ENCODE measurements at places on chromosomes 3 and 15.

- no peak for DNase-seq
These were observed 6.8 kb upstream of the ANKRD28 start for GRCh38 chr3:15804553-15805095.

DNA sequence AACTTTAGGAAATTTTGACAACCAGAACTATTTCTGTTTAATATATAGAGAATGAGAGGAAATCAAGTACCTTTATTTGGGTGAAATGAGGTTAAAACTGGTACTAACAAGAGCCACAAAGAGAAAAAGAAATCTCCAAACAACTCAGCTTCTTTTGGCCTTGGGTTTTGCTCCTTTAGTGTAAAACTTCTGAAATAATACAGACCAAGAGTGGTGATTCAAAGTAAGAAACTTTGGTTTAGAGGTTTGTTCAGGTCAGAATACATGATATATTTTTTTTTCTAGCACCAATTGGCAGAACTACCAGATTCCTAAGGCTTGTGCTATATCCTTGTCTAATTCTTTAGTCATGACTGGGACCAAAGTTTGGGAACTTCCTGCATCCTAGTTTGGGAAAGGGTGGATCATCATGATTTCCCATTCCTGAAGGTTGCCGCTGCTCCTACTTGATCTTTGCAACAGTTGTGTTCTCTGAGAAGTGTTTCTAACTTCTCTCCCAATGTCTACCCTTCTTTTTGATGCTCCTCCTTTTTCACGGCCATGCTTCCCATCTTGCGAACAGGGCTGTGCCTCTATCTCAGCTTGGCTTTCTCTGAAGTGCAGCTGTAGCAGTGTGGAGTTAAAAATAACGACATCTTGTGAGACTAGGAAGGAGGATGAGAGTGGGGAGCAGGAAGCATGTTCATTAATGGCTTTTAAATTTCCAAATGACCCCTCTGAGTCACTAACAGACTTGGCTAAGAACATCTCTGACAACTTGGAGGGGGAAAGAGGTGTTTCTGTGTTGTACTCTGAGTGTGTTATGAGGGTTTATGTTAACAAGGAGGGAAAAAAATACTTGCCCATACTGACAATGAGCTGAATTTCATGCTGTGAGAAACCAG lies 87.7 kb downstream of the KCNAB1 start:
- no peak for DNase-seq

- no peak for DNase-seq
These were observed 69.6 kb downstream of the ASB7 start for GRCh38 chr15:100671858-100672543.

DNA sequence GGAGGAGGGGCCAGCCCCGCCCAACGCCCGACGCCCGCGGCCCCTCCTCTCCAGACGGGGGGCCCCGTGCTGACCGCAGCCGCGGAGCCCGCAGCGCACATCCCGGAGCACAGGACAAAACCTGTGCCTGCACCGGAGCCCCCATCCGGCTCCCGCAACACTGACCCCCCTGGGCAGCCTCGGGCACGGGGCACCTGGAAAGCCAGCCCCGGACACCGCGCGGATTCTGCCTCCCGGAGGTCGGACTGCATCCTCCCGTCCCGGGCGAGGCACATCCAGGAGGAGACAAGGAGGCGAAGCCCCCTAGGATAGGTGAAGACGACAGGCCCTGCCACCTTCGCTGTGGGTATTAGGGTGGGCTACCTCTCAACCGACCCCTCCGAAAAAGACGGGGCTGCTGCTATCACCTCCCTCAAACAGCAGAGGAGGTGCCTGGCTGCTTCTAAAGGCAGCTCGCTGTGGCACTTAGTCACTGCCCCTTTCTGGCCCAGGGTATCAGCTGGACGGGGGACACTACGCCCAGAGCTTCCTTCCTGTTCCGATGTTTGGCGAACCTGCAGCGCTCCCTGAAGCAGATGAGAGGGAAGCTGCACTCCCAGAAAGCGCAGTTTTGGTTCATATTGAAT lies 10.6 kb downstream of the XXYLT1 start:
- DNase-seq: no peak

DNA sequence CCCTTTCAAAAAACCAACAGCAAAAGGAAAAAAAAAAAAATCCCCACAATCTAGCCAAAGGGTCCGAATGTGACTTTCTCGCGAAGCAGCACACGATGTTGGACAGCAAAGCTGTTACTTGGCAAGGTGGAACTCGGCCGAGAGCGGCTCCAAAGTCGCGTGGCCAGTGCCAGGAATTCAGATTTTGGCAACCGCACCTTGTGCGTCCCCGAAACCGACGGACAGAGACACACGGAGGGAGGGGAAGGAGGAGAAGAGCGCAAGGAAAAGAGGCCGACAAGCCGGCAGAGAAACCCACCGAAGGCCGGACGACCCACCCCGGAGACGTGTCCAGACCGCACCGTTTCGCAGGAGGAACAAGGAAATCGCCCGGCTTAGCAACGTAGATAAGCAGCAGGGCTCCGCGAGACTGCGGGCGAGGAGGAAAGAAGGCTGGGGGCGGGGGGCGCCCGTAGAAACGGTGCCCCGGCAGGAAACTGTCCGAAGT lies 517.3 kb downstream of the MECOM start:
- DNase-seq: no peak

- no peak for DNase-seq
These were observed 22.2 kb upstream of the GOLIM4 start for GRCh38 chr3:168117853-168118313.

- peak; percentile 96 for DNase-seq
These were observed at the start of gene NPTN for GRCh38 chr15:73633111-73633990. NPTN (minus strand) TSS chr15:73633389; CDS start chr15:73633215, 174 bp downstream.

DNA sequence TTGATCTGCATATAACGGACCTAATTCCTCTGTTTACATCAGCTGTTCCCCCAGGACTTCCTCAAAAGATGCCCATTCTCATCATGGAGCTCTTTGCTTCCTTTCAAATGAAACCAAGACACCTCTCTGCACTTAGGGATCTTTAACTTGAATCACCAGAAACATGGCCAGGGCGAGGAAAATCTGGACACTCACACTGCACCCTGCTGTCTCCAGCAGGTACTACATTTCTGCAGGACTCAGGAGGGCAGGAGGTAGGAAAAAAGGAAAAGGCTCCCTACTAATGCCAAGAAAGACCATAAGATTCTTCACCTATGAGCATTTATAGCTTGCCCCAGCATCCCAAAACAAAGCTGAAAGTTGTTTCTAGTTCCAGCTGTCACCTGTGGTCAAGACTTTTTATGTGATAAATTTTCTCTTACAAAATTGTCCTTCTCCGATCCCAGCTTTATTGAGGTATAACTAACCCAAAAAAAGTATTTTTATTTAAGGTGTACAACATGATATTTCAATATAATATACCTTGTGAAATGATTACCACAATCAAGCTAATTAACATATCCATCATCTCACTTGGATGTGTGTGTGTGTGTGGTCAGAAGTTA lies 87.3 kb upstream of the C15orf61 start:
- no peak for DNase-seq

DNA sequence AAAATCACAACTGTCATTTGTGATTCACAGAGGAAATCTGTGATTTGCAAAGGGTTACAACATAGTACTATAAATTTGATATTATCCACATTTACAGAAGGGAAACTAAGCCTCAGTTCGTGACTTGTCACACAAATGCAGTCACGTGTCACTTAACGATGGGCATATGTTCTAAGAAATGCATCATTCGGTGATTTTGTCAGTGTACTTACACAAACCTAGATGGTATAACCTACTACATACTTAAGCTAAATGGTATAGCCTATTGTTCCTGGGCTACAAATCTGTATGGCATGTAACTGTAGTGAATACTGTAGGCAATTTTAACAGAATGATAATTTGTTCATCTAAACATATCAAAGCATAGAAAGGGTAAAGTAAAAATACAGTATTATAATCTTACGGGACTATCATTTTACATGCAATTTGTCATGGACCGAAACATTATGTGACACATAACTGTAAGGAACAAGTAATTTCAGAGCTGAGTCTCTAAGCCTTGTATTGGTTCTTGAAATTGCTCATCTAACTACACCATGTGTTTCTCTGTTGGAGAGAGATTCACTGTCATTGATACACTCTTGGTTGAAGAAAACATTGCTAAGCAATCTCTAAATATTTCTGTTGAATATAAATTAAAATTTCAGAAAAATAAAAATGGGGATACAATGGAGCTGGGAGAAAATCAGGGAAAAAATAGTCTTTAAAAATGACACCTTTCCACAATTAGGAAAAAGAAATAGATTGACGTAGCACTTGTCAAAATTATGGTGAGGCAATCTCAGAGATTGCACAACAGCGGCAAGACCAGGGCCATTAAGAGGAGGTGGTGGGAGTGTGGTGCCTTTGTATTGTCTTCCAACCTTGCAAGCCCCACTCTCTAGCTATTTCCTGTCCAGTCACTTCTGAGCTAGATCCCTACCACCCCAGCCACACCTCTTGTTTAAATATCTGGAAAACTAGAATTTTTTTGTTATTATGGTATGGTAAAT lies 645.8 kb upstream of the TBL1XR1 start:
- no peak for DNase-seq

DNA sequence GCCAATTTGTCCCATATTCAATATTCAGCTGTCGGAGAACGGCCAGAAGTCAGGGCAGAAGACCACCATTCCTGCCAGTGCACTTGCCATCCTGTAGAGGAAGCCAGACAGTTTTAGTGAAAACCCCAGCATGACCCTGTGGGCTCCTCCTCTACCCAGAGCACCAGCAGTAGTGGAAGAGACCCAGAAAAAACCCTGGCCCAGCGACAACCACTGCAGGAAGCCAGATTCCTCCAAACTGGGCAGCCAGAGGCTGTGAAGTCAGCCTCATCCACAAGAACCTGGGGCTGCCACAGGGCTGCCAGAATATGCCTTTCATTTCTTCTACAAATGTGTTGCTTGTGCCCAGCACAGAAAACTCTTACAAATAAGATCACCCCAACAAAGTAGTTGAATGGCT lies 67.3 kb downstream of the HMCES start:
- no peak for DNase-seq

GRCh38 chr3:173238091-173238490 lies 97.1 kb upstream of the SPATA16 start:
- no peak for DNase-seq

- DNase-seq: no peak
These were observed 28.4 kb downstream of the CRTC3 start for GRCh38 chr15:90558171-90558573.

- no peak for DNase-seq
These were observed 3.7 kb downstream of the TRAK1 start for GRCh38 chr3:42094691-42095391.

GRCh38 chr3:5846261-5846660 lies 658.8 kb downstream of the EDEM1 start:
- no peak for DNase-seq

DNA sequence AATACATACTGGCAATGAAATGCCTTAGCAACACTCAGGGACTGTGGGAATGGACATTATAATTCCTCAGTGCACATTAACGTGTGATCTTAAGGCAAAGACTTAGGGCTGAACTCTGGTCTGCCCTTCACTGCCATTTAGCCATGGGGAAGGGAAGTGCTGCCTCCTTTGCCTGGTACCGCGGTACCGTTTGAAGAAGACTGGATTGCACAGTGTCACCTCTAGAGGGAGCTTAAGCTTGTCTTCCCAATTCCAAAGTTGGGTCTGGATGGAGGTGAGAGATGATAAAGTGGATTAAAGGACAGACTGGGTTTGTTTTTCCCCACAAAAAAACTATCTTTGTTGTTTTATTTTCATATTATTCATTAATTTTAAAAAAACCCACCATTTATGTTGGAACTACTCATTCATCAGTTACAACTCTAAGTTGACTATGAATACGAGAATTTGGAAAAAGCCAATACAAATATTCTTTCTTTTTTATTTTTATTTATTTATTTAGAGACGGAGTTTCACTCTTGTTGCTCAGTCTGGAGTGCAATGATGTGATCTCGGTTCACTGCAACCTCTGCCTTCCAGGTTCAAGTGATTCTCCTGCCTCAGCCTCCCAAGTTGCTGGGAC lies 60.0 kb upstream of the SYN2 start:
- no peak for DNase-seq

DNA sequence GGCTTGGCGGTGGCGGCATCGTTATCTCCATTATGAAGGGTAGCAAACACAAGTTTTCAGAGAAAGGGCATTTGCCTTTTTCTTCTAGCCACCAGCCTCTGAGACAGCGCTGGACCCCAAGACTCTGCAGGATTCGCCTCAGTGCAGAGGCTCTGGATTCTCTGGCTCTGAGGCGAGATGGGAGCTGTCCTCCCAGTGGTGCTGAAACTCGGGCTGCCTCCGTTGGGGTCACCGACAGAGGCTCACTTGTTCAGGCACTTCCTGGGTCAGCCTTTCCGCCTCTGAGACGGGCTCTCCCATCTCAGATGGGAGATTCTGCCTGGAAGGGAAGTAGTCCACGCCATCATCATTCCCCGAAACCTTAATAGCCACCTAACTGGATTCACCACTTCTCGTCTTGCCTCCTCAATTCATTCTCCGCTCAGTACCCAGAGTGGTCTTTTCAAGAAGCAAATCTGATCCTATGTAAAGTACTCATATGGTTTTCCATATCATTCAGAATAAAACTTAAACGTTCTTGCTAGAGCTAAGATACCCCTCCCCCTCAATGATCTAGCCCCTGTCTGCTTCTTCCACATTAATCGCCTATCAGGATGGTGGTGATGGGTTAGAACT lies 76.9 kb downstream of the RHCG start:
- DNase-seq: no peak

DNA sequence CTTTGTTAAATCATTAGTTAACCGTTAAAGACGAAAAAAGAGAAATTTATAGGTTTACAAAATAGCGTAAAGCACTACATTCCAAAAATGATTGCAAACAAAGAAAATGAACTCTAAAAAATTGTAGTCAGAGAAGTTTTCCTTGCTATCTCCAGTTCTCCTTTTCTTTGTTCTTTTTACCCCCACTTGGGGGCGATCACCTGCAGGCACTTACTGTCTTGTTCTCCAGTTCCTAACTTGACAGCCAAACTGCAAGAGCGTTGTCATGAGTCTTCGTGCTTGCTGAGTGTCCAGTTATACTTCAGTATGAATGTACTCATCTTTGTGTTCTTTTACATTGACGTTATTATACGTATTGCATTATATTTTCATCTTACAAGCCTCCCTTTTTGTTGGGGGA lies 54.5 kb downstream of the CHD2 start:
- no peak for DNase-seq

DNA sequence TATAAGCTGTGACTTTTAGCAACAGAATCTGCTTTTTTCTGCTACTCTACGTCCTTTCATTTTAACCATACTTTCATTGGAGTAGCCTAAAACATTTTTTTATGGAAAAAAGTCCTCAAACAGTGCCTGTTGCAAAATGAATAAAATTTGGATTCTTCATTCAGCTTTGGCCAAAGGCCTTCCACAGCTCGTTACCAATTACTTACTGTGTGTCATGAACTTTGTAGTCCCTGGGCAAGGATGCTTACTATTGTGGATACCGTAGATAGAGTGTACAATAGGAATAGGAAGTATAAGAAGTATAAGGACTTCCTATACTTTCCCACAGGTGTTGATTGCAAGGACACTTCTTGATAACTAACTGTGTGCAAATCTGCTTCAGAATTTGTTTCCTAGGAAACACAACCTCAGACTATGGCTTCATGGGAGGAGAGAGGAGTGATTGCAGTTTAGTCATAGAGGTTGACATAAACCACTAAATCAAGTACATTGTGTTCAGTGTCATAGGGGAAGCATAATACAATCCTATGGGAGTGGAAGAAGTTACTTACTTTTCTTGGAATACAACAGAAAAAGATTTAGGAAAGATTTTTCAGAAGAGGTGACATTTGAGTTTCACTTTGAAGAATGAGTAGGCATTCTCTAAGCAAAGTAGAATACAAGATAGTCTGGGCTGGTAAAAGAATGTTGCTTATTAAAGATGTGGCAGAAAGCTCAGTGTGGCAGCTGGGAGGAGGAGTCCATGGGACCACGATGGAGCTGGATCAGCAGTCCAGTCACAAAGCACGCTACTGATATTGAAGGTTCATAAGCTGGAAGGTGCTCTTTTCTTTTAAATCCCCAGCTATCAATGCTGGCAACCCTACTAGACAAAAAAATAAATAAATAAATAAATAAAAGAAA lies 309.7 kb upstream of the TPRG1 start:
- no peak for DNase-seq

Data from T-helper 9 cell (primary cell).